ENCODE measurements at places on chromosomes 12 and 14. TPM values are rescaled to one million over a fixed set of nuclear protein-coding genes. Genes with fewer than 3 reads are reported as not detected.

Gene DLGAP5
- total RNA-seq = 66.5 TPM

Gene P2RX2
- total RNA-seq = not detected

Gene DIO3
- total RNA-seq = not detected

Gene KCNMB4
- total RNA-seq = 0.44 TPM

Gene MYH6
- not detected for total RNA-seq

Gene SPATA7
- total RNA-seq = 17.2 TPM

Gene GPD1
- not detected for total RNA-seq

Gene TAS2R7
- total RNA-seq = not detected

Gene PPP4R4
- 2.8 TPM for total RNA-seq

Gene RNASE2
- not detected for total RNA-seq

Gene LIN7A
- total RNA-seq = 19.7 TPM

Gene GPR135
- 4.1 TPM for total RNA-seq

Gene PSMC6
- 75.4 TPM for total RNA-seq

Gene PAH
- total RNA-seq = not detected

Gene AKAP3
- 2.6 TPM for total RNA-seq

Gene KLRB1
- not detected for total RNA-seq

Gene NAV3
- total RNA-seq = 41.2 TPM

Gene PRB2
- total RNA-seq = not detected
